ENCODE measurements at places on chromosomes 4 and X.

DNA sequence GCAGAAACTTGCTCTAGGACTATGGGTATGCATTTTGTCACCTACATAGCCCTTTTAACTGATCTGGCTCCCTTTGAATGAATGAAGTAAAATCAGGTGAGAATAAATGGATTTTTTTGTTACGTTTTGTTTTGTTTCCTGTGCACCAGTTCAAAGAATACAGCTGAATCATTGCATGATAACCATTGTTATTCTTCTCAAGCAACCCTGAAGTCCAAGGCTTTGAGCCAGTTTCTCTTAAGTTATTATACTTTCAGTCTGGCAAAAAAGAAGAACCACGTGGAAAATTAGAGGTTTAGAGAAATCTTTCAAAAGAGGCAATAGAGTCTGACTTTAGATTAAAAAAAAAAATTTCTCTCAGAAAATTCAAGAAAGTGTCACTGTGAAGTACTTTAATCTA, 398.6 kb upstream of the TECRL start:
- peak; percentile 41 for DNase-seq

DNA sequence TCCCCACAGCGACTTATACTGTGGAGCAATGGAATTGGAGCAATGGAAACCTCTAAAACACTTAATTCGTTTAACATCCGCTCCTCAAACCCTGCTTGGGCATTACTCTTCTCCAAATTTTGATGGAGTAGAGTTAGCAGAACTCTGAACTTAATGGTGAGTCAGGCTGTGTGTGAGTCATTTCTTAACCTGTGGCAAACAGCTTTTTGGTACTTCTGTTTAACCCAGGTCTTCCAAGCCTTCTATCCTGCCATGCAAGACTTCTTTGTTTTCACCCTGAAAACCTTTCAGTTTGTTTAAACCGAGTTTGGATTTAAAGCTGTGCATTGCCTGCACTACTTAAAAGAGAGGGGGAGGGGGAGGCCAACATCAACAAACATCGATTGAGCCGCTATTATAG, 3.6 kb upstream of the AMOT start:
- peak; percentile 14 for DNase-seq

GRCh38 chr4:108950158-108950915, 187.5 kb upstream of the ETNPPL start:
- DNase-seq, result no peak

DNA sequence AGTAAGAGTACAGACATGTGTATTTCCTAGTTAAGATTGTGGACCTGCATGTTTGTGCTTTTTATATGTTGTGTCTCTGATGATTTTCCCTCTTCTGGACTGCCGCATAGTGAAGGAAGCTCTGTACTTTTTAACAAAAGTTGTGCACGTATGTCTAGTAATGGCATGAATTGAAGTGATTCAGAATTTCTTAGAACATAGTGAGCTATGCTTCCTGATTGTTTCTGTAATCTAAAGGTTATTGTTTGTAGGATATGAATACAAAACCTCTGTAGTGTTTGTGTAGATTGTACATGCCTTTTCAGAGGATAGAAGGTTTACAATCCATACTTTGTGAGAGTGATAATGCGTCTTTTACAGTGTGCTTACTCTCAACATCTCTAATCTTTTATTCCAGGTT, 37.0 kb upstream of the NUDT6 start:
- DNase-seq, result no peak

DNA sequence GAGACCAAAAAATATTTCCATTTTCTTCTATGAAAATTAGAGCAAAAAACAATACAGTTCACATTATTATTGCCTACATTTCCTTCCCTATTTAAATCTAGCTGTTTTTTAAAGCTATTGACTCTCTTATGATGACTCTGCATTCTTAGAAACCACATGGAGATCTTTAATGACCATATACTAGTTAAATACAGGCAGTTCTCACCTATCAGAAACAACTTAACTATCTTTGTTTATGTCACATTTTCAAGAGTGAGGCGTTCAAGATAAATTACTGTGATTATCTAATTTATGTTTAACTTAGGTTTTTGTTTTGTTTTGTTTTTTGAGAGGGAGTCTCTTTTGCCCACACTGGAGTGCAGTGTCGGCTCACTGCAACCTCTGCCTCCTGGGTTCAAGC, 3.0 kb downstream of the CISD2 start:
- no peak for DNase-seq

DNA sequence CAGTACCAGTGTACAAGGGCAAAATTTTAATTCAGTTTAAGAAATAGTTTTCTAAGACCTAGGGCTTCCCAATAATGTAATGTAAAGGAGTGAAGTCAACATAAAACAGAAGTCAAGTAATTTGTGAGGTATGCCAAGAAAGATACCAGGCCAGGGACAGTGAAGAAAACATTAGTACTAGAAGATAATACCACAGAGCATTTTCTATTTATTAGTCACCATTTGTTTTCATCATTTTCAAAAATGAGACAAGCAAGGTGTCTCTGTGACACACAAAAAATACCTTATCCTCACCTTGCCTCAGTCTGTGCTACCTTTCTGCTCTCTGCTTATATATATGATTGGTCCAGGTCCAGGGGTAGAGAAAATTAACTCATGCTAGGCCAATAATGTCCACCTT, 46.8 kb downstream of the VEGFC start:
- no peak for DNase-seq

GRCh38 chr4:153905231-153905630, 116.3 kb upstream of the SFRP2 start:
- no peak for DNase-seq

DNA sequence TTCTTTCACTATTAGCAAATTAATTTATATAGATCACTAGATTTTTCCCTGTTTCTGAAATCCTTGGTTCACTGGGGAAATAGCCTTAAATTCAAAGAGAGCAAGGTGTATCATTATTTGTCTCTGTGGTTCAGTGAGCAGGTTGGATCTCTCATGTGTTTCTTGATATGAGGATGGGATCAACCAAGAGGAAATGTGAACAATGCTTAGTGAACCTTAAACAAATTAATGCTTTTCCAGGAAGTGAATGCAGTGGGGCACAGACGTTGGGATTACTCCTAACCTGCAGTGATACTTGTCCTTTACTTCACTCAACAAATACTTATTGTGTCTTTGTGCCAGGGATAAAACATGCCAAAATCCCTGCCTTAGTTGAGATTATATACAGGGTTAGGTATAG, 193.2 kb downstream of the SHROOM3 start:
- no peak for DNase-seq

GRCh38 chr4:29571322-29571721, 1148.8 kb upstream of the PCDH7 start:
- no peak for DNase-seq

DNA sequence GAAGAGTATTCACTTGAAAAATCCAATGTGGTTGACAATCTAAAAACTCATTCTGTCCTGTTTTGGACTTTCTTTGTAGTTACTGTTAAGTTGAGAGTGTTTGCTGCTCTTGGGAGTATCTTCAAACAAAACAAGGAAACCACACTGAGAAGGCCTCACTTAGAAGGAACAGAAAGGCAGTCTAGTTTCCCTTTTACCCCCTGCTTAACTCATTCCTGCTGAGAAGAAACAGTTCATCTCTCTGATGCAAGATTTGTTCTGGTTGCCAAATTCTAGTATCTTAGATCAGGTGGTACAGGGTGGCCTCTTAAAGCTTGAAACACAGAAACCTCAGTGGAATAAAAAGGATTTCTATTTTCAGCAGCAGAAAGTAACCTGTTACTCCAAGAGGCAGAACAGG, 41.4 kb downstream of the GUCY2F start:
- no peak for DNase-seq

DNA sequence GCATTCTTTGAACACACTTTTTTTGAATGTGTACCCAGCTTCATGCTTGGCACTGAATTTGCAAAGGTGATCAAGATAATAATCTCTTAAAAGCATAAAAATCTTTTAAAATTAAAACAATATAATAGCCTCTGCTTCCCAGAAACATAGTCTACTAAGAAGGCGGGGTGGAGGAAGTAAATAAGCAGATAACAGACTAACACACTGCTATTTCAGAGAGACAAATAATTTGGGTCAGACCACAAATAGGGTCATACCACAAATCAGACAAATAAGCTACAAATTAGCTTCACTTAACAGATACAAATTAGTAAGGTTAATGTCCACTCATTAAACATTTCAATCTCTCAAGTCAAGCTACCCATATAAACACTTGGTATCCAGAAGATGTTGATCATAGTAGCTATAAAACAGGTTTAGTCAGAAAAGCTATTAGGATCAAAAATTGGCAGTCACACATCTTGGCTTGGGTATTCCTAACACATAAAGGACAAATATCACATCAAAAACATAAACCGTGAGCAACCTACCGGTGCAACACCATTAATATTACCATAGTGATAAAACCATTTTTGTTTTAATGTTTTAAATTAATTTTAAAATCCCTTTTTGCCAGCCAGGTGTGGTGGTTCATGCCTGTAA, 47.3 kb downstream of the PPP3CA start:
- no peak for DNase-seq

DNA sequence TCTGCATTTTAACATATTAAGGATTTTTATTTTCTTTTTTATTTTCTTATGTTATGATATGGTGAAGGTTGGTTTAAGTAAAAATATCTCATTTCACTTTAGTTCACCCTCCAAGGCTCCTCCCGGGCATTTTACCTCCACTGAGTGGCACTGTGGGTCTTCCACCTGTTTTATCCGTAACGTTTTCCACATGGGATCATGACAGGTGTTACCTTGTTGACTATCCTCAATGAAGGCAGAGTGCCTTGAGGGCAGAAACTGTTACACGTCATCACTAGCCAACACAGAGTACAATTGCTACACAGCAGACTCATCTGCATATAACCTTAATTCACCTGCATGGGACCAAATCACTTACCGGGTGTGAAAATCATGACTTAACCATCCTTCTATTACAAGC, 105.8 kb downstream of the GEMIN8 start:
- no peak for DNase-seq

- DNase-seq, result peak; percentile 88
Measured at GRCh38 chr4:138275963-138276621, 33.9 kb upstream of the SLC7A11 start.

DNA sequence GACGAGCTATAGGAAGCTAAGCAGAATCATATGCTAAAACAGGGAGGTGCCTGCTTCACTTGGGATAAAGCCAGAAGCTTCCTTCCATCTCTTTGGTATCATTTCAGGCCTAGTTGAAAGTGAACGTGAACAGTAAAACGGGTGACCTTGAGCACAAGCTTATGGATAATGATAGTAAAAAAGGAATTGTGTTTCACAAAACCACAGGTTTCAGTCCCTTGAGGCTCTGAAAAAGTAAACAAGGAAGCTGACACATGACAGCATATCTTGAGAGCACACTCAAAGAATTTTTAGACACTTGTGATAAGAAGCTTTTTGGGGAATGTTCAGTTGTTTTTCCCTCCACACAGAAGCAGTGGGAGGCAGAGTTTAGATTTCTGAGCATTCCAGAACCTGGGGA, 286.1 kb downstream of the DCHS2 start:
- DNase-seq, result peak; percentile 2

- DNase-seq, result no peak
Measured at GRCh38 chr4:185189606-185190305, 14.0 kb downstream of the CFAP97 start.

Data from astrocyte of the hippocampus (primary cell).